ENCODE measurements at places on chromosomes 13 and 19. TPM values are rescaled to one million over a fixed set of nuclear protein-coding genes. Genes with fewer than 3 reads are reported as not detected.

Gene CELF5
- 0.84 TPM for total RNA-seq

Gene TMEM86B
- 9.3 TPM for total RNA-seq

Gene ANKRD27
- total RNA-seq, result 16.0 TPM

Gene SLC46A3
- 5.9 TPM for total RNA-seq

Gene HSPB6
- total RNA-seq, result not detected

Gene CGB2
- not detected for total RNA-seq

Gene GPR4
- not detected for total RNA-seq

- no peak for DNase-seq
Measured at GRCh38 chr13:77185721-77186120, 141.2 kb downstream of the MYCBP2 start.

GRCh38 chr13:46359714-46360113, 27.3 kb downstream of the RUBCNL start:
- DNase-seq, result no peak

DNA sequence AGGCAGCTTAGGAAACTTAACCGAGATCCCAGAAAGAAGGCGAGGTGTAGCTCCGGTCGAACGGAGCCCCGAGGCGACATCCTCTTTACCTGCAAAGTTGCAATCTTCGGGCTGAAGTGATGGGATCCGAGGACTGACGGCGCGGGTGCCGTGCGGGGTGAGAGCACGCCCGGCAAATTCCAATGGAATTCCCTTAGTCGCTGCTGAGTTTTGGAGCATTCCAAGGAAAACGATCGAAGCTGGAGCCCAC, 141 bp downstream of the TRPC4 start:
- no peak for DNase-seq

DNA sequence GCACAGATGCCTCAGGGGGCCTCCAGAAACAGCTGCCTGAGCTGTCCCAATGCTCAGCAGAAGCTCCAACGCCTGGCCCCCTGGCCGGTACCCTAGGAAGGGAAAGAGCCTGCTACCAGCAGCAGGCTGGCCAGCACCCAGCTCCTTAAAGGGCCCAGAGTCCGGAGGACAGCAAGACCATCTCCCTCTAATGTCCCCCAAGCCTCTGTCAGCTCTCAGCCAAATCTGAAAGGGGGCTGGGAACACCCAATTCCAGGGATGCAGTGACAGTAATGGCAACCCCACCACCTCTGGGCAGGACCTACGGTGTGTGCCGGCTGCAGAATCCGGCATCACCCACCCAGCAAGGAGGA, 4.2 kb downstream of the PPP6R1 start:
- no peak for DNase-seq

- no peak for DNase-seq
Measured at GRCh38 chr13:40534456-40534855, 132.0 kb downstream of the FOXO1 start.

GRCh38 chr19:5136073-5136855, 167.4 kb downstream of the KDM4B start:
- DNase-seq, result no peak

DNA sequence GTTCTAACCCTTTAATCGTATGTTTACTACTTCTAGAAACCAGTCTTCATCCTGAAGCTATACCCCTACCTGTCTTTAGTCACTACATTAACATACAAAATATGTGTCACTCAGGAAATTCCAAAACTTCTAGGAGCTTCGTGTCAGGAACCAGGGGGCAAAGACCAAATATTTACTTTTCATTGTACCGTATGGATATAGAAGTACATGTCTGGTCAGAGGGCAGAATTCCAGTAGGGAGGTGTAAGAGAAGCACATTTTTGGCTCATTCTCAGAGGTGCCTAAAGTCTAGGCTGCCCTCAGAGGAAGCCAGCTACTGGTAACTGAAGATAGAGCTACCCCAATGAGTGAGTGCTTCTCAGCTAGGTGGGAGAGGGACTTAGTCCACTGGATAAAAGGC, 320.7 kb downstream of the DIAPH3 start:
- no peak for DNase-seq

- DNase-seq, result no peak
Measured at GRCh38 chr13:51974482-51974881, 36.8 kb downstream of the ATP7B start.

- no peak for DNase-seq
Measured at GRCh38 chr13:49498206-49498605, 2.5 kb downstream of the PHF11 start.

DNA sequence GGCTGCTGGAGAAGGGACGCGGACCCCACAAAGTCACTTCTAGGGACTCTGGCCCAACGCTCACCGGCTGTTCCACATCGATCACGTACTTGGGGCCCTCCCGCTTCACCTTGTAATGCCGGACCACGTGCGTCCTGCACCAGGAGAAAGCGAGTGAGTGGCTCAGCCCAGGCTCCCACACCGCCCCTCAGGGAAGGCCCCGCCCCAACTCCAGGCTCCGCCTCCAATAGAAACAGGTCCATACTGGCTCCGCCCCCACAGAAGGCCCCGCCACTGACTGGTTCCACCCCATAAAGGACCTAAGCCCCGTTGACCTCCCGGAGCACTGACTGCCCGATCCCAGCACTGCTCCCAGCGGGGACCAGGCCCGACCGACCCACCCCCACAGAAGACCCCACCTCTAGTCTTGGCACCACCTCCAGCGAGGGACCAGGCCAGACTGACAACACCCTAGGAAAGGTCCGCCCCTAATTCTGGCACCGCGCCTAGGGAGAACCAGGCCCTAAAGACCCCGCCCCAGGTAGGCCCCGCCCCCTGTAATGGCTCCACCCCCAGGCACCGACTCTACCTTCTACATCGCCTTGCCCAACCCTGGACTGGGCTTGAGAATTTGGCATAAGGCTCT, 11.3 kb downstream of the STAP2 start:
- DNase-seq, result peak; percentile 75

GRCh38 chr13:78341032-78341431, 262.3 kb downstream of the POU4F1 start:
- DNase-seq, result no peak

GRCh38 chr19:50645107-50645506, 4.1 kb upstream of the C19orf81 start:
- no peak for DNase-seq

- no peak for DNase-seq
Measured at GRCh38 chr13:58495668-58496067, 864.1 kb downstream of the PCDH17 start.

DNA sequence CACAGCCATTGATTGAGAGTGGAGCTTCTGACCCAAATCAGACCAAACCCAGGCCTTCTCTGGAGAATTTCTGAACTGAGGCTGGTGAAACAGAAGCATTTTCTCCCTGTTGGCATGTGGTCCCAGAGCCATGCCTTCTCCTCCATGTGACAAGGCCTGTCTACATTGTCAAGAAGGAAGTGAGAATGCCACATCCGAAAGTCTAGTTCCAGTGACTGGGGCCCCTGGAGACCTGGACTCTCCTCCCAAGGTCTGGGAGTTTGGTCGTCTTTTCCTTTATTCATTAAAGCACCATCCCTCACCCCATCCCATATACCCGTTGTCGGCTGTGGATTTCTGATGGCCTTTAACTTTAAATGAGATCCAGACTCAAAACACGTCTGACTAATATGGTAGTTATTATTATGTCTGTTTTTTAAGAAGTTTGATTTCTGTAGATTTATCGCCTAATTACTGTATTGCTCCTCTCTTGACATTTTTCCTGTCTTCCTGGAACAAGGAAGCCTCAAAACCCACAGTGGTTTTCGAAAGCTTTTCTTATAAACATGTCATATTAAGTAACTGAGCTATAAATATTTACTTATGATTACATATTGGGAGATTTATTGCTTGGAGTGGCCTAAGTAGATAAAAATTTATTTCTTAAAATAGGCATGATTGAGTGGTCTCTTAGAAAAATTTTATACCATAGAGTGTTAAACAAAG, 128.3 kb upstream of the FRY start:
- DNase-seq, result no peak

GRCh38 chr19:15986701-15987100, 37.9 kb downstream of the OR10H4 start:
- DNase-seq, result no peak
